Activated naive CD4-positive, alpha-beta T cell (primary cell): ENCODE measurements at places on chromosomes 7 and 10.

GRCh38 chr10:32865170-32865569 is 92.9 kb downstream of the ITGB1 start:
- no peak for DNase-seq

DNA sequence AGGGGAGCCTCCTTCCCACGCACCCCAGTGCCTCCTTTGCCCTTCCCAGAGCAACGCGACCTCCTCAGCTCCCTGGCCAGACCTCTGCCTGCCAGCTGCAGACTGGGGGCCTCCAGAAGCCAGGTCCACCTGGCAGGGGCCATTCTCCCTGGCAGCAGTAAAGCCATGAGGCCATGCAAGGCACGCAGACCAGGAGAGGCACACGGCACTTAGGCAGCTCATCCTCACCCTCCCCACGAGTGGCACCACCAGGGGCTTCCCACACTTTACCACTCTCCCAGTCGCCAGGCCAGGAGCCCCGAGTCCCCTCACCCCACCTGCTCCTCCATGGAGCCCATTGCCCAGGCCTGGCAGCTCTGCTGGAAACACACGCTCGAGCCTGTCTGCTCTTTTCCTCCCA is 85.4 kb downstream of the PROSER2 start:
- no peak for DNase-seq

- DNase-seq, result peak; percentile 74
Measured at GRCh38 chr7:73308665-73309214, at the start of gene NSUN5. Gene NSUN5 (minus strand): TSS chr7:73308826. CDS start chr7:73308790, 36 bp downstream.

DNA sequence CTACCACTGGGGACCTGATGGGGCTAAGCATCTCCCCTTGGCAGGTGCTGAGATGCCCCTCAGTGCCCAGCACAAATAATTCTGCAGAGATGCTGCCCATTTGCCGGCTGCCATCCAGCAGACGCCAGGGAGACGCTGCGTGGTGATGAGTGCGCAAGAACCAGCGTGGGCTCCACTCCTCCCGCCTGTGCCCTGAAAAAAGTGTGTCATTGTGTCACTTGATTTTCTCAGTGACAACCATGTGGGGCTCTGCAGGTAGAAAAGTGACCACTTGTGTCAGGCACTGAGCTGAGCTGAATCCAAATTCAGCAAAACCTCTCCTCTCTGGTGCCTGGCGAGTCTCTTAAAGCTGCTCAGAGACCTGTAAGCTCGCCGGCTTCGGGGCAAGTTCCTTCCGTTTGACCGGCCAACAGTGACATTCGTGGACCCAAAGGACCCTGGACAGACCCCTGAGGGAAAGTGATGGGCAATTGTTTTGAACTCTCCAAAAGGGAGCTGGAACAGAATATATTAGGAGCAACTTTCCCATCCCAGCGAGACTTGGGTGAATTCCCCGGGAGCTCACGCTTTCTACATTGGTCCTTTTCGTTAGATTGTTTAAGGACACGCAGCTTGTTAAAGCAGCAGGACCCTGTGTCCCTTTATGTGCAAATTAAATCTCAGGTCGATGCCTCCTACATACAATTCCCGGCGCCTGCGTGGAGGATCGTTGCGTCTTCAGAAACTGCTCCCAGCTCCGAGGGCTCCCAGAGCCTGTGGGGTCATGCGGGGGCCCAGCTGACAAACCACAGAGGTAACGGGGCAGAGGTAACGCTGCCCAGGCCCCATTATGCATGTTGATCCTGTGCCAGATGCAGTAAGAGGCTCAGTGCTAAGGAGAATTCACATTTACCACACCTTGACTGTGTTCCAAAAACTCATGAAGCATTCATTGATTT is 332.7 kb downstream of the ADARB2 start:
- no peak for DNase-seq

- no peak for DNase-seq
Measured at GRCh38 chr7:7911369-7912123, 57.0 kb upstream of the GLCCI1 start.

- DNase-seq, result no peak
Measured at GRCh38 chr10:6361869-6362268, 159.1 kb downstream of the PFKFB3 start.

DNA sequence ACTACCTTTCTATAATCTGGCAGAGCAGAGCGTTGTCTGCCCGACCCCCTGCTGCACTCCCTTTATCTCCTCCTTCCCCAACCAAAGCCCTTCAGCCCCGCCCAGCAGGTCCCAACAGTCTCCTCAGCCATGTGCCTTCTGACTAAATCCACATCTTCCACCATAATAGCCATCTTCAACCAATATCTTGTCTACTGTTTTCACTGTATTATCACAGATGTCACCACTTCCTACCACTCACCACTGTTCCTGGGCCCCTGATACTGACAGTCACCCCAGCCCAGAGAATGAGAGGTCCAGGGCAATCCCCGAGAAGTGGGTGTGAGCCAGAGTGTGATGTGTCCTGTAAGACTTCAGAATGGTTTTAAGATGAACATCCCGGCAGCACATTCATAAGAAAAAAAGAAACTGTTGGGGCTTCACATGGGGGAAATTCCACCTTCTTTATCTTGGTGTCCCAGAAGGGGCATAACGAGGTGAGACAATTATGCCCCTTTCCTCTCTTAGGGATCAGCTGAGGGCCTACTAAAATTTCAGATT is 25.3 kb downstream of the CCDC6 start:
- no peak for DNase-seq

DNA sequence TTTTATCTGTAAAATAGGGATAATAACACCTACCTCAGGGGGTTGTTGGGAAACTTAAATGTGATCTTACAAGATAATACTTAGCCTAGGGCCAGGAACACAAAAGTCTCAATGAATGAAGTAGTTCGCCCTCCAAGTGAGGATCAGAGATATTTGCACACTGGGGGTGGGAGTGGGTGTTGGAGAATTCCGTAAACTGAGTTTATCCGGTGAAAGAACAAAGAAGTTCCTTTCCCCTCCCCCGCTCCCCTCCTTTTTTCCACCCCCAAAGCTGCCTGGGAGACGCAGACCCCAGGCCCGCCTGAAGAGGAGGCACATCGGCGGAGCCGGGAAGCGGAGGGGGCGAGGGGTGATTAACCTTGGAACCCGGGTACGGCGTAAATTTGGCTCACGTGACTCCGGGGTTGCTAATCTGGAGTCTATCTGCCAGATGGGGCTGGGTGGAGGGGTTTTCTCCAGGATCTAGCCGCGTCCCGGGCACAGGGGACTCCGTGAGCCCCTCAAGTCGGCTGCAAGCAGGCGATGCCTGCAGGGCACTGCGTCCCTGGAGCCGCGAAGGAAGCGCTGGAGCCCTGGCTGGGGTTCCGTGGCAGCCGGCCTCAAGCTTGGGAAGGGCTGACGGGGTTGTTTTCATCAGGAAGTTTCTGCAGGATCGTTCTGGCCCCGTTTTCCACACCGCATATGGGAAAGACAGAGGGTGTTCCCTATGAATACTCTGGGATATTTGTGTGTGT is 1.4 kb upstream of the PODXL start:
- no peak for DNase-seq

DNA sequence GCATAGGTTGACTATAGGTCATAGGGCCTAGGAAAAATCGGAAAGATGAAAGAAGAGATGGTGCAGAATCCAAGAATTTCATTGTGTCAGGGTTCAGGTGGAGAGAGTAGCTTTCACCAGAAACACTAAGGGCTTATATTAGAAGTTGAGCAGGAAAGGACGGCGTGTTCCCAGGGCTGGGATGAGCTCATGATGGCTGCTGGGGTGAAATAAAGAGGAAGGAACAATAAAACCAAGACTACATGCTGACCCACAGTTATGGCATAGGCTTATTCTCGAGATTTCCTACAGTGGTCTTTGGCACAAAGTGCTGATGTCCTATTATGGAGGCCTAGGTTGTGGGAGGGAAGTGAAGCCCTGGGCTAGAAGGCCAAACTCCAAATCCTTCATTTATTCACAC is 195.8 kb downstream of the PTEN start:
- no peak for DNase-seq

GRCh38 chr10:76353237-76353851 is 921.9 kb downstream of the LRMDA start:
- no peak for DNase-seq

- DNase-seq, result no peak
Measured at GRCh38 chr7:136183981-136184380, 206.8 kb upstream of the MTPN start.

DNA sequence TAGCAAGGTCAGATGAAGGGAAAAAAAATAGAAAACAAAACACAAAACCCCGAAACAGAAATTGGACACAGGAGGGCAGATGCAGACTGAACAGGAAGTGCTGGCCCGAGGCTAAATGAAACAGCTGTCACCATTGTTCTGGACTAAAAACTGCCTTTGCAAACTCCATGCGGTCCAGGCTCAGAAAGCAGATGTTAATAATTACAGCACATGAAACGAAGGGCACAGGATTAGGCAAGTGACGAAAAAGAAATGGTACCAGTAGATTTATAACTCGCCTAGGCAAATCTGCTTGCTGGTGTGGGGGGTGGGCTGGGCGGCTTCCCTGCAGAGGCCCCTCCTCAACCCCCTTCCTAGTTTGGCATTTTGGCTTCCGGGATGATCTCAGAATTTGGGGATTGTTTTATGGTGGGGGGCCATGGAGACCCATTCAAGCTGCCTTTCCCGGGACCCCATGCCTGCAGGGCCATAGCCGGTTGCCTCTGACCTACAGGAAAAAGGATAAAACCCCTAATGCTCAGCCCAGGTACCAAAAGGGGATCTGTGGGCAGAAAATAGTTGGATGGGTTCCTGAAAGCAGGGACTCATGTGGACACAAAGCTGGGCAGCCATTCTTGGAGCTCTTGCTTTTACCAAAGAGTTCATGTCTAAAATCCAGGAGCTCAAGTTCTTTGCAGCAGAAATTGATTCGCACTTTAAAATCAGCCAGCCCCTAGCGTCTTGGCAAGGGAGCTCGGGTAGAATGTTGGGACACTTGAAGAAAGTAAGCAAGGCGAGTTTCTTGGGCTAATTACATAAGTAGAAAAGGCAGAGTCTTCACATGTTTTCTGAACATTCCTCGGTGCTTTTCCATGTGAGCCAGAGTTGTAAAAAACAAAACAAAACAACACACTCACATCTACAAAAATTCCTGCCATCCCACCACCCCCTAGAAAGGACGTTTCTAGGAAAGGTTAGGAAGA is 39.0 kb upstream of the EMX2 start:
- no peak for DNase-seq

GRCh38 chr7:136000288-136000913 is 23.2 kb upstream of the MTPN start:
- DNase-seq, result no peak

DNA sequence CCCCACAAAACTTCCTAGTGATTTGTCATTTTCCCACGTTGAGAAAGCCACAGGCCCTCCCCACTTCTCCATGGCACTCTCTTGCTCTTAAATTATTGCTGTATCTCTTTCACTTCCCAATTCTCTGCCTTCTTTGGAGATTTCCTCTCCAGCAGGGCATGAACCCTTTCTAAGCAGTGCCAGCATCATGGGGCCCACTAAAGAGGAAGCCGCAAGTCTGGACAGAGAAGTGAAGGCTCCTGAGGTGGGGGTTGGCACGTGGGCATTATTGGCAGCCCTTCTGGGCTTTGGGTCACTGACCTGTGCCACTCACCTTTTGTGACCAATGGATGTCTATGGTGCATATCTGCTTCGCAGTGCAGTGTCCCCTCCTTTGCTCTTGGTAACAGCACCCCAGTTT is 97.7 kb upstream of the TCF7L2 start:
- no peak for DNase-seq

DNA sequence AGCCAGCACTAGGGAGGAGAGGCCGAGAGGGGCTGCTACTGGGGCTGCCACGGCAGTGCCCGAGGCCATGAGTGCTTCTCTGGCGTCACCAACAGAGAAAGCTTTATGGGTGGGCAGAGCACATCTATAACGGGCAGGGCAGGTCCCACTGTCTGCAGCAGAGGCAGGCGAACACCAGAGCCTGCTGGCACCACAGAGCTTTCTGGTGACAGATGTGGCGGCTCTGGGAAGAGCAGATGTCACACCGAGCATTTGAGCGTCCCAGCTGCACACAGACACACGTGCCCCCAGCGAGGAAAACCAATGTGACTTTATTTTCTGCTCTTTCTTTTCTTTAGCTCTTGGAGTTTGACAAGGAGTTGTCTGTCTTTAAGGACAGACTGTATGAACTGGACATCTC is 20.5 kb downstream of the NKX6-2 start:
- no peak for DNase-seq

- DNase-seq, result no peak
Measured at GRCh38 chr10:120824881-120825309, 26.3 kb upstream of the WDR11 start.

GRCh38 chr10:98299341-98299740 is 31.3 kb upstream of the LOXL4 start:
- no peak for DNase-seq

GRCh38 chr7:46468753-46469356 is 547.8 kb upstream of the IGFBP3 start:
- DNase-seq, result no peak
